Stimulated activated CD8-positive, alpha-beta memory T cell treated with anti-CD3 and anti-CD28 coated beads, Interleukin-2, amount 100 ng/mL, for 1 hour (primary cell): ENCODE measurements at places on chromosomes 6 and 20.

GRCh38 chr20:6178537-6178936, 55.7 kb upstream of the FERMT1 start:
- no peak for DNase-seq

DNA sequence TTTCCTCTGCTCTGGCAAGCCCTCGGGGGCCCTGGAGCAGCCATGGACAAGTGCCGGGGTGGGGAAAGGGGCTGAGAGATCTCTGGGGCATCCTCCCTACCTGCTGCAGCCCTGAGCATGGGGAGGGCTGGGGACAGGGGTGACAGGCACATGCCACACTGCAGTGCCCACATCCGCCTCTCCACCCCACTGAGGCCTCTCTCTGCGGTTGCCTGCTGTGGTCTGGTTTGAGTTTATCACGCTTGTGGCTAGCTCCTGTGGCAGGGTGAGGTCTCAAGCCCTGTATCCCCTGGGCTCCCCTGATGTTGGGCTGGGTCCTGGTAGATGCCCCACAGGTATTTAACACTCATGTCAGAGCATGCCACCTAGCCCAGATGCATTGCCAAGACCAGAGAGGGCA, 52.9 kb upstream of the MLN start:
- peak; percentile 24 for DNase-seq

- DNase-seq = no peak
Observed at GRCh38 chr6:91099479-91099878, 512.6 kb upstream of the MAP3K7 start.

DNA sequence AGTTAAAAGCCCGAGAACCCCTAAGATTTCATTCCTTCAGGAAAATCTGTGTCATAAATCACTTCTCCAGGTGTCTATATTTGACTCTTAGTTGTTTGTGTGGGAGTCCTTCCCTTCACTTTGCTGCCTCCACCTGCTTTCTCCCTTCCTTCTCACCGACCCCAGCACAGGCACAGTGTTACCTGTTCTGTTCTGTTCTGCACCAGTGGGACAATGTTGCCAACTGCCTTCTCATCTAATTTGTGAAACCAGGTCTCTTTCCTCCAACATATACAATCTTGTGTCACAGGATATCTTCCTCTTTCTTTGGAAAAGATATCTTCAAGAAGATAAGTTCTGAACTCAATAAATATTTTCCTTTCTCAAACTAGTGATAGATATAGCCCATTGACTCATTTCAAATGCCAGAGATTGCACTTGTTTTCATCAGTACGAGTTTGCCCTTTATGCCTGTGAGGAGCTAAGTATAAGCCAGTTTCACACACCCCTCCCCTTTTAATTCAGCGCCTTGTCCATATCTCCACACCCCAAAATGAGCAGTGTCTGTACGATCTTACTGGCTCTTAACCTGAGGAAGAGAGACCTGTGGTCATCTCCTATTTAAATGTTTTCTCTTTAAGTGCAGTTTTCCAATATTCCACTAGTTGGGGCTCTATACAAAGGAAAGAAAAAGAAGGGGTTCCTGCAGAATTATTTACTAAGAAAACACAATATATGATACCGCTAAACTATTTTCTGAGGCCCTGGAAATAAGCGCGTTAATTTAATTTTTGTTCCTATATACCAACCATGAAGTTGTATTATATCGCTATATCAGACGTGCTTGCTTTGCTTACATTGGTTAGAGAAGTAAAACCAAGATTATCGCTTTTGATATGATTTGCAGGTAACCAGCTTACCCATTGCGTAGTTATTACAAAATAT, 81.6 kb upstream of the PREP start:
- no peak for DNase-seq

- DNase-seq = no peak
Observed at GRCh38 chr6:163284151-163284550, 130.4 kb upstream of the QKI start.

DNA sequence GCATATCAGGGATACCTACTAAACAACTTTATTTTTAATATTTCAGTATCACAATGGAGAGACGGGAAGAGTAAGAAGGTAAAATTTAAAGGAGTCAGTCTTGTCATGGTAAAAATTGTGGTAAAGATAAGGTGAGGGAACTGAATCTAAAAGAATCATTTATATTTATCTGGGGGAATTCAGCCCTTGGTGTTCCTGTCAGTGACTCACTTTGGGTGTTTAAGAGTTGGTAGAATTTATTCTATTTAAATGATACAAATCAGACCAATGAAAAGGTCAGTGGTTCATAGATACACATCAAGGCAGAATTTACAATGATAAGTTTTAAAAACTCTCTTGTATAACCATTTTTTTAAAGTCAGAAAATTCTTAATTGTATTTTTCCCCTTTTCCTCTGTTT, 164.4 kb downstream of the CDKAL1 start:
- no peak for DNase-seq

DNA sequence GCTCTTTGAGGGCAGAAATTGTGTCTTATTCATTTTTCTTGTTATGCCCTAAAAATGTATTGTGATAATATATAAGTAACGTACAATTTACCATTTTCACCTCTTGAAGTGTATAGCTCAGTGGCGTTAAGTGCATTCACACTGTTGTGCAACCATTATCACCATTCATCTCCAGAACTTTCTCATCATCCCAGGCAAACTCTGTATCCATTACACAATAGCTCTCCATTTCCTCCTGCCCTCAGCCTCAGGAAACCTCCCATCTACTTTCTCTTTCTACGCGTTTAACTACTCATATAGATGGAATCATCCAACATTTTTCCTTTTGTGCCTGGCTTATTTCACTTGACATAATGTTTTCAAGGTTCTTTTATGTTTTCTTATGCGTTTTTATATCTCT, 184.6 kb downstream of the ESR1 start:
- no peak for DNase-seq

- DNase-seq = no peak
Observed at GRCh38 chr6:36862848-36863382, 11.7 kb downstream of the PPIL1 start.

DNA sequence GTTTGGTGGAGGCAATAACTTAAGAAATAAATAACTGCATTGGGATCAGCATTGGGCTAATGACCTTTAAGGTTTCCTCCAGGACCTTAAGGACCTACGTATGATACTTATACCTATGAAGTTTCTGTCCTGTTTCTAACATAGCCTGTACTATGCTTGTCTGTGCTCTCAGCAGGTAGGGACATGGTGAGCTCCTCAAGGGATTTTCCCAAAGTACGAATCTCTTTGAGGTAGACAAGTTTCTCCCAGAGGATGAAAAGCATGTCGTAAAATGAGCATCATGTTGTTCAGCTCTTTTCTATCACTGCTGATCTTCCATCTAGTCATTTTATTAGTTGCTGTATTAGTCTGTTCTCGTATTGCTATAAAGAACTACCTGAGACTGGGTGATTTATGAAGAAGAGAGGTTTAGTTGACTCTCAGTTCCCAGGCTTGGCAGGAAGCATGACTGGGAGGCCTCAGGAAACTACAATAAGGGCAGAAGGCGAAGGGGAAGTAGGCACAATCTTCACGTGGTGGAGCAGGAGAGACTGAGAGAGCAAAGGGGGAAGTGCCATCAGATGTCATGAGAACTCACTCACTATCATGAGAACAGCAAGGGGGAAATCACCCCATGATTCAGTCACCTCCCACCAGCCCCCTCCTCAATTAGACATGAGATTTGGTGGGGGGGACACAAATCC, 77.8 kb upstream of the TGM3 start:
- DNase-seq = no peak

- no peak for DNase-seq
Observed at GRCh38 chr6:136077834-136078576, 172.1 kb downstream of the MTFR2 start.

- DNase-seq = no peak
Observed at GRCh38 chr6:70507161-70507560, 59.6 kb upstream of the SDHAF4 start.

GRCh38 chr6:36890112-36890663, 4.4 kb downstream of the C6orf89 start:
- DNase-seq = no peak

GRCh38 chr6:6319952-6320811, at the start of gene F13A1:
TSS of gene F13A1 (minus strand) at chr6:6320662. CDS start at chr6:6318664, 1,998 bp downstream.
- no peak for DNase-seq

DNA sequence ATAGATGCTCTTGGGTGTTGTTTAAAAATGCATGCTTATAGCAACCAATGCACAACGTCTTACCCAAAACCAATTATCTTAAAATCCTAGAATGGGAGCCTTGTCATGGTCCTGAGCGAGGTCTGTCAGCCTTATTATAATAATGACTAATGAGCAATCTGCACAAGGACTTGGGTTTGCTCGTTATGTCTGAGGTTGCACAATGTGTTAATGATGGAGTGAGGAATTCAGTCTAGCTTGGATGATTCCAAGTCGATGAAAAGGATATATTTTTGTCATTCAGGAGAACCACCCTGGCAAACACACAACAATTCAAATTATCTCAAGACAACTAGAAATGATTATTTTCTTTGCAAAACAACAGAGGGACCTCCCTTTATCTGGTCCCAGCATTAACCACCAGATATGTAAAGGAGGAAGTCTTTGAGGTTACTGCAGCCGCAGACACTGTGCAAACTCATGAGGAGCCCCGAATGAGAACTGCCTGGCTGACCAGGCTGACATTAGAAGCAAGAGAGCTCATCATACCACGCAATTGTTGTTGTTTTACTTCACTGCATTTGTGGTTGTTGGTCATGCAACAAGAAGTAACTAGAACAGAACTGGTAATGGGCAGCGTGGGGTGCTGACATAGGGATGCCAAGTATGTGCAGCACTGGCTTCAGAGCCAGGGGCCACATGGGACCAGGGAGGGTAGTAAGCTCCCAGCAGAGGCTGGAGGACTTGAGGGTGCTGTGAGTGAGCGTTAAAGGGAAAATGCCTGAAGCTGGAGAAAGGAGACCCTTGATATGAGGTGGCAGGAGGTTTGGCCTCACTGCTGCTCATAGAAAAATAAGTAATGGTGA, 488.3 kb downstream of the CDH26 start:
- no peak for DNase-seq

DNA sequence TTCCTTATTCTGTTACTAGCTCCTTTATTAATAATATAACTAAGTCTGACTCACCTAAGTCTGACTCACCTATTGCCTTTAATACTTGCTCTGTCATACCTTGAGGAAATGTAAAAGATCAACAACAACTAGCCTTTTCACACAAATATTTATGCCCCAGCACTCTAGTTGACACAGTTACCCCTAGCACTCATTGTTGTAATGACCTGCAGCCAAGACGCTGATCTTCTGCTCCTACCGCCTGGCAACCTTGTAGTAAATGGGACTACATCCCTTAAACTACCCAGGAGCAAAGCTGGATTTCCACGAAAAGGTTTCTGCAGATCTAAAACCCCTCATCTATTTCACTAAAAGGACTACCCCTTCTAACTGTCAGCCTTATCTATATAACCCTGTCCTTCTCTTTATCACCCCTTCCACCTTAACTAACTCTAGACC, 90.0 kb downstream of the PLG start:
- DNase-seq = no peak

- no peak for DNase-seq
Observed at GRCh38 chr20:1813101-1813529, 82.1 kb upstream of the SIRPA start.

GRCh38 chr6:41638935-41639808, 904 bp downstream of the MDFI start:
- no peak for DNase-seq

DNA sequence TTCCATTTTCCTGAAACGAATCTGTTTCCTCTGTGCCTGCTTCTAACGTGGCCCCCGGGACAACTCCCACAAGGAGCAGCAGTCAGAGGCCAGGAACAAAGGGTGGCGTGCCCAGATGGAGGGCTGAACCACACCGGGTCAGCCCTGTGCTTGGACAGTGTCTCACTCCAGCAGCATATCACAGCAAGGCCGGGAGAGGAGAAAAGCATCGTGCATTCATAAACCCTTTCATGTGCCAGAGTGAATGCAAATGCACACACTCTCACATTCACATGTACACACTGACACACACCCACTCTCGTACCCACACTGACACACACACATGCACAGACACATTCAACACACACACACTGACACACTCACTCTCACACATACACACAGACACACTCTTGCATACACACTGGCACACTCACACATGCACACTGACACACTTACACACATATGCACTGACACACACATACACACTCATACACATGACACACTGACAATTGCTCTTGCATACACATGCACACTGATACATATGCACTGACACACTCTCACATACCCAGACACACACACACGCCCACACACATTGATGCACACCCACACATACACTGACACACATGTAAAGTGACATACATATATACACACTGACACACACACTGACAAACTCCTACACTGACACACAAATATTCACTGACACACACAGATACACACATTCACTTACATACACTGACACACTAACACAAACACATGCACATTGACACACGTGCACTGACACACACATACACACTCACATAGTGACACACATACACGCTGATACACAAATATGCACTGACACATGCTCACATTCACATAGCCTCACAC, 237.0 kb downstream of the LRFN2 start:
- no peak for DNase-seq

- no peak for DNase-seq
Observed at GRCh38 chr6:82331031-82331773, 32.4 kb upstream of the TPBG start.

DNA sequence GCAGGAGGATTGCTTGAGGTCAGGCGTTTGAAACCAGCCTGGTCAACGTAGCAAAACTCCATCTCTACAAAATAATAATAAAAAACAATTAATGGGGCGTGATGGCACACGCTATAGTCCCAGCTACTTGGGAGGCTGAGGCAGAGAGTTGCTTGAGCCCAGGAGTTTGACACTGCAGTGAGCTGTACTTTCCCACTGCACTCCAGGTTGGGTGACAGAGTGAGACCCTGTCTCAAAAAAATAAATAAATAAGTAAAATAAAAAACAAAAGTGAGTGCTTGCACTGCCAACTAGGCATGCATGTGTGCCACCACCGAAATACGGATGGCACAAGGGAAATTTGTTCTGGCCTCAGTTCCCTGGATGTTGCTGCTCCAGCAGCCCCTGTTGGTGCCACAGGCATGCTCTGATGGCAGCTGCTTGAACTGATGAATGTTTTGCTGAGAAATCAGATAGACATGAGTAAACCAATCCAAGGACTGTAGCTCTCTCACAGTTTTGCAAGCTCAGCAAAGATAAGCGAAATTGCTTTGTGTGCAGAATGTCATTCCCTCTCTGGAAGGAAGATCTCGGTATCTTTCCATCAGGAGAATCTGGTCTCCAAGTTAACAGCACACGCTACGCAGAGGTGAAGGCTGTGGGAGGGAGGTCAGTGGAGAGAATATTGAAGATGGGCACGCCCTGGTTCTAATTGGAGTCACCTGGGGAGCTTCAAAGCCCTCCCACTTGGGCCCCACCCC, 188.0 kb upstream of the SLC24A3 start:
- DNase-seq = no peak

DNA sequence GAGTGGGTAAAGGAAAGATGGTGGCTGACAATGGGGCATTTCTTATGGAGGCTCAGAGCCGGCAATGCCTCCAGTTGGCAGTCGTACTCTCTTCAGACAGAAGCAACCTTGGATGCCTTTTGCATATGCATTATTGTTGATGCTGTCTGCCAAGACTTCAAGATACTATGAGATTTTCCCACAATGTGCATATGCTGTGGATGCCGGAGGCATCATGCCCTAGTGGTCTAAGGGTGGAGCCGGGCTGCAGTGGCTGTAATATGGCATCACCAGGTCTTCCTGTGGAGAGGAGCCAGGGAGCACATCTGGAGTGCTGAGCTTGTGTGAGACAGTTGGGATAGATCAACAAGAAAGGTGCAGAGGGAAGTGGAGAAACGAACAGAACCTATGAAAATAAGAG, 104.9 kb downstream of the FOXC1 start:
- DNase-seq = no peak

GRCh38 chr6:138160329-138161087, 1.2 kb upstream of the ARFGEF3 start:
- no peak for DNase-seq

GRCh38 chr20:25077610-25078169, 4.3 kb downstream of the VSX1 start:
- no peak for DNase-seq
